ENCODE measurements at places on chromosomes 4 and X.

DNA sequence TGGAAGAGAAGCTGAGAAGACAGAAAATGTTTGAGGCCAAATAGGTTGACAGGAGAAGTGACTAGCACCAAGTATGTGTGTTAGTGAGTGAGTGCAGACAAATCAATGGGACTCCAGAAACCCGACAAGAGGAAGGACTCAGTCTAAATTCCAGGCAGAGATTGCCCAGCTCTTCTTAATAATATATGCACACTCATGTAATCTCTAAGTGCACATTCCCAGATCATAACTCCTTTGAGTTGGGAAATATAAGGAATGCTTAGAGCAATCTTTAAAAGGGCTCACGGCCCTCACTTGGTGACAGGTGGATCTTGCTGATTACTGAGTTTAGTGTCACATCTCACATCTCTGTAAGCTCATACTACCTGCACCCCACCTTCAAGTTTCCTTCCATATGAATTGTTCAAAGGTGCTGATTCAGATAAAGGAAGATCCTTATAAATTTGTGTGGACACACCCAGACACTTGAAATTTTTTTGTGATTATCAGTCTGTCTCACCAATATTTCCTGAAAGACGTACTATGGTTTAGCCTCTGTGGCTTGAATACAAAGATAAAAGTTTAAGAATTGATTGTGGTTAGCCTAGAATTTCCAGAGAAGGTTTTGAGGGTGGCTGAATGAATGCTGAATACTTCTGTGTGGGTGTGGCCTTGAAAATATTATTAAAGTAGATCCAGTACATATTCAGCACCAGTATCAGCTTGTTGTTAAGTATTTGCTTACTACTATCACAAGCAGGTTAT lies 205.1 kb upstream of the UGT8 start:
- DNase-seq = no peak

GRCh38 chr4:14862891-14863290 lies 139.4 kb upstream of the CPEB2 start:
- no peak for DNase-seq

DNA sequence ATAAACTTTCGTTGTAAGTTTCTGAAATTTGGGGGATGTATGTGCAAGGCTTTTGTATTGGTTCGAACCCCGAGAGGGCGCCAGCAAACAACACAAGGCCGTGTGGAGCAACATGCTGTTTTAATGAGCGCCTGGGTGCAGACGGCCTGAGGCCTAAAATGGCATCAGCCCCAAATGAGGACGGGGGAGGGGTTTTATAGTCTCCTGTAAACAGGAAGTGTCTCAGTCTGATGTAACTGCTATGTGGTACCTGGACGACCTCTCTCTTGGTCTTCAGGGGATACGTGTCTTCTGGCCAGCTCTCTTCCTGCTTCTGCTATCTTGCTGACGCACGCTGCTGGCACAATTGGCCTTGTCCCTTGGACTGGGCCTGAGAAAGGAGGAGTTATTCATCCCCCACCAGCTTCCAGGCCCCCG lies 1348.0 kb downstream of the ADGRL3 start:
- no peak for DNase-seq

- no peak for DNase-seq
Measured at GRCh38 chrX:133681421-133681820, 266.1 kb upstream of the GPC4 start.

DNA sequence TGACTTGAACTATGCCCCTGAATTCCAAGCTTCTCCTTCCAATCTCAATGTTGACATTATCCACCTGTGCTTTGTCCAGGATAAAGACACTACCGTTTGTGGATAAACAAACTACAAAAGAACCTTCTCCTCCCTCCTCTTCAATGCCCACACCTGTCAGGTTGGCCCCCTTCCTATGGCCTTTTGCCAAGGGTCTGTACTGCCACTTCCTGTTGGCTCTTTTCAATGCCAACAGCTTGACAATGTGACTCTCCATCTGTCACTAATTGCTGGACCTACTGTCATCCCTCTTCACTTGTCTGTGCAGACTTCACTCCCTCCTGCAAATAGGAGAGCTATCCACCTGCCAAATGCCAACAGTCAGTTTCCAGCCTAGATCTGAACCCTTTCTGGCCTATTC lies 35.8 kb upstream of the MID1 start:
- no peak for DNase-seq

- DNase-seq = no peak
Measured at GRCh38 chr4:89906777-89907521, 12.3 kb downstream of the MMRN1 start.

- no peak for DNase-seq
Measured at GRCh38 chr4:183356931-183357675, 34.9 kb upstream of the CLDN24 start.

DNA sequence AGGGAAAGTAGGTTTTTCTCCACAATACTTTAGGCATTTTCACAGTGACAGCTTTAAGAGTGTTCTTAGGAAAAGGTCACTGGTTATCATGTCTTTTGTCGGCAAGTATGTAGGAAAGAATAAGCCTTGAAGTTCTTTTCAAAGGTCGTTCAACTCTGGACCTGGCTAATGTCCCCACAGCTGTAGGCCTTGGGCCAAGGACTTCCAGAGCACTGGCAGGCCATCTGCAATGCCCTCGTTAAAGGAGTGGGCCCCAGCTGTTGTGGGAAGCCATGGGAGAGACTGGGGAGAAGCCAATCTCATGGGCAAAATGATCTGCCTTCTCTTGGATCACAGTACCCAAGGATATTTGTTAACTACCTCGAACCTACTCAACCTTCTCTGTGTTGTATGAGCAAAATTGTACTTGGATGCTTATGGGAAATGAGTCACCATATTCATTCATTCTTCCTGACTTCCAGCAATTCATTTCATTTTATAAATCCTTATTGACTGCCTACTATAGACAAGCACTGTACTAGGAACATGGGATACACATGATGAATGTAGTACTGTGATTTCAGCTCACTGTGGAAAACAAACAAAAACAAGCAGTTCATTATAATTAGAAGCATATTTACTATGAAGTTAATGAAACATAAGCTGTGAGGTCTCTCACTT lies 141.1 kb upstream of the KIT start:
- DNase-seq = no peak

GRCh38 chr4:1082215-1083182 lies 30.9 kb downstream of the RNF212 start:
- DNase-seq = no peak

- DNase-seq = no peak
Measured at GRCh38 chr4:88693792-88694191, 3.8 kb downstream of the NAP1L5 start.

GRCh38 chr4:2318885-2319284 lies 57.0 kb upstream of the MXD4 start:
- DNase-seq = no peak

DNA sequence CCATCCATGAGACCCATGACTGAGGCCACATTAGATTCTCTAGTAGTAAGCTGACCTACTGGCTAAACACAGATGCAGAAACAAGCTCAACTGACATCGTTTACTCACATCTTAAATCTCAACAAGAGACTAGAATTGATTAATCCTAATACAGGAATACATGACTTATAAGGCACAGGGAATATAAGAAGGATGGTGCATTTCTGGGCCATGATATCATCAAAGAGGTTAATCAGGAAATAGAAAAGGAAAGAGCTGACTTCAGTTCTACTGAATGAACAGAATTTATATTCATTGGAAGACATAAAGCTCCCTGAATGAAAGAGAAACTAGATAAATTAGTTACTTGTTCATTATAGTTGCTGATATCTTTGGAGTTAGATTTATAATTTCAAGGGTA lies 1406.5 kb downstream of the STIM2 start:
- DNase-seq = no peak

GRCh38 chr4:89300060-89300459 lies 7.5 kb downstream of the GPRIN3 start:
- no peak for DNase-seq

DNA sequence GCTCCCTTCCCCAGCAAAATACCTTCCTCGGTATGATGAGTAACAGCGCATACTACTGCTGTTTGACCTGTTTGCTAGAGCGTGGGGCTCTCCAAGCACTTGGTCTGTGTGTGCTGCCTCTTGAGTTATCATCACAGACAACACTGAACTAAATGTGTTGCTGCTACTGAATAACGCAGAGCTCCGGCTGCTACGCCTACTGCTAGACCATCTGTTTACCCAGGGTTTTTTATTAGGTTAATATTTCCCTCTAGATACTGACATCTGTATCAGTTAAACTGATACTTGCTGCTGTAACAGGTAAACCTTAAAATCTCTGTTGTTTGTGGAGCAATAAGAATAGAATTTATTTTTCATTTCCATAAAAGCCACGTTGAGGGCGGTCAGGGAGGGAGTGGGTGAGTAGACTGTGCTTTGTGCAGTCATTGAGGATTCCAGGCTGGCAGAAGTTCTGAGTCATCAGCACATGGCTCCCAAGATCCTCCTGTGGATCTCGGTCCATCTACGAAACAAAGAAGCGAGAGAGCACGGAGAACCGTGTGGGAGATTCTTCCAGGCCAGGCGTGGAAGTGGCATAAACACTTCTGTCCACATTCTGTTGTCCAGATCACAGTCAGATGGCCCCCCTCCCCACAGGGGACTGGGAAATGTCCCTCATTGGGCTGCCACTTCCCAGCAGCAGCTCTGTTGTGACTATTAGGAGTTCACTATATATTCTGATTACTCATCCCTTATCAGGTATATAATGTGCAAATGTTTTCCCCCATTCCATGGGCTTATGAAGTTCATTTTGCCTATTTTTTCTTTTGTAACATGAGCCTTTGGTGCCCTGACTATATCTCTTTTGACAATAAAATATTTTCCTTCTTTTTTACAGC lies 14.1 kb downstream of the GRK4 start:
- DNase-seq = no peak

- no peak for DNase-seq
Measured at GRCh38 chrX:22467571-22467970, 194.9 kb downstream of the CBLL2 start.

DNA sequence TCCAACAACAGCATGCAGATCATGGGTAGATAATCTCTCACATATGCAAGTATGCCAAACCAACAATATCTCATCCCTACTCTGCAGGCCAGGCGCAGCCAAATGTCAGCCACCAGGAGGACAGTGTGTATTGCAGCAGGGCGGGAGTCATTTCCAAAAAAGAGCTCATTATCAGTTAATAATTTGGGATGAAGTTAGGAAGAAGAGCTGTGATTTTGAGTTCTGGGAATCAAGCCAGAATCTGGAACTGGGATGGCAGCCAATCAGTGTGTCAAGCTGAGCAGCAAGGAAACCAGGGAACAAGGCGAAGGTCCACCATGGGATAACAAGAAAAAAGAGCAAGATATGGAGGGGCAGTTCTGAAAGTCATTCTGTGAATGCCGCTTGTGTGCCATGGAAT lies 88.2 kb upstream of the CAMK2D start:
- DNase-seq = no peak

DNA sequence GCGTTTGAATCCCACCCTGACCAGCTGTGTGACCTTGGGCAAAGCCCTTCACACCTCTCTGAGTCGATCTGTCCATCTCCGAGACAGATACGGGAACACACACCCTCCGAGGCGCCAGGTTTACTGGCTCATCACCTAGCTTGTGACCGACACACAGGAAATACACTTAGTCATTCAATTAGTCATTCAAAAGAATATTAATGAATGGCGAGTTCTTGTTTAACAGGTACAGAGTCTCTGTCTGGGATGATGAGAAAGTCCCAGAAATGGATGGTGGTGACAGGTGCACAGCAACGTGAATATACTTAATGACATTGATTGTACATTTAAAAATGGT lies 80.6 kb downstream of the PPP2R2C start:
- DNase-seq = peak; percentile 48

DNA sequence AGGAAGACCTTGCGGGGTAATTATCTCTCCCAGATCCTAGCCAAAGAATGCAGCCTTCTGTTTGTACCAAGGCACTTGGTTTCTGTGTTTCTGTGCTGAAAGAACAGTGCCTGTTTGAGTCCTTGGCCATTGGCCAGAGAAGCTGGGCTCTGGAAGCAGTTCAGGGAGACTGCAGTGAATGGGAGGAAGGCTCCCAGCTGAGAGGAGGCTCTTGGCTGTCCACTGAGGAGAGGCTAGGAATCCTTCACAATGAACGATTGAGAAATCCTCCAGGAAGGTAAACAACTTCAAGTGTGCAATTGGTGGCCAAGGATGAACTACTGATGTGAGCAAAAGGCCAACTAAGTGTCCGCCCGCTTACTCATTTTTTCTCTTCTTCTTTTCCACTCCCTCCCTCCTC lies 61.3 kb downstream of the HS3ST1 start:
- DNase-seq = no peak

GRCh38 chrX:250965-251364 lies 30.2 kb upstream of the PLCXD1 start:
- DNase-seq = no peak

GRCh38 chr4:7861440-7861881 lies 78.2 kb downstream of the AFAP1 start:
- DNase-seq = no peak

DNA sequence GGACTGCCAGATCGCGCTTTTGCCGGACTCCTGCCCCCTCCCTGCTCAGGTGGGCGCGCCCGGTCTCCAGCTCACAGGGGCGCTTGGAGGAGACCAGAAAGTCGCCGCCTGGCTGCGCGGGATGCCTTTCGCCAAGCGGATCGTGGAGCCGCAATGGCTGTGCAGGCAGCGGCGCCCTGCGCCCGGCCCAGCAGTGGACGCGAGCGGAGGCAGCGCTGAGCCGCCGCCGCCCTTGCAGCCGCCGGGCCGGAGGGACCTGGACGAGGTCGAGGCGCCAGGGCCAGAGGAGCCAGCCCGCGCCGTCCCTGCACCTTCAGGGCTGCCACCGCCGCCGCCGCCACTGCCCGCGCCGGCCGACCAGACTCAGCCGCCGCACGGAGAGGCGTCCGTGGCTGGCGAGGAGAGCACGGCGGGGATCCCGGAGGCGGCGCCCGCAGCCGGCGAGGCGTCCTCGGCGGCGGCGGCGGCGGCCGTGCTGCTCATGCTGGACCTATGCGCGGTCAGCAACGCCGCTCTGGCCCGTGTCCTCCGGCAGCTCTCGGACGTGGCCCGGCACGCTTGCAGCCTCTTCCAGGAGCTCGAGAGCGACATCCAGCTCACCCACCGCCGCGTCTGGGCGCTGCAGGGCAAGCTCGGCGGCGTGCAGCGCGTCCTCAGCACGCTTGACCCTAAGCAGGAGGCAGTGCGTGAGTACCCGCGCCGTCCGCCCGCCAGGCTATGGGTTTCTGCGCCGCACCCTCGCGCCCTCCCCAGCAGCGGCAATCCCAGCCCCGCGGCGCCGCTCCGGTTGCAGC lies 834 bp downstream of the NHS start:
- no peak for DNase-seq

DNA sequence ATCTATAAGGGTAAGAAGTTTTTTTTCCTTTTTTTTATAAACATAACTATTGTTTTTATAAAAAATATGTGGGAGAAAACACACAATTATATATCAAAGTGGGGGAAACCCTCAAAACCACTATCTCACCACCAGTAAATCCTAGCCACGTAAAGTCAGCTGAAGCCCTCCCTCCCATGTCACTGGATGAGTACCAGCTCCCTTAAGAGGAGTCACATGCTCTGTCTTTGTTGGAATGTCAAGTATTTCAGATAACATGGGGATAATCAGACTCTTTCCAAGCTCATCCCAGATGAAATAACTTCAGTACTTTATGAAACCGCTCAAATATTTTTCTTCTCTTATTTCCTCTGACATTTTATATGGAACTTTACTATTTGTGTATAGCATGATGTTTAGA lies 2.4 kb downstream of the MYOZ2 start:
- no peak for DNase-seq

GRCh38 chr4:73589261-73589847 lies 30.9 kb downstream of the RASSF6 start:
- no peak for DNase-seq
